ENCODE measurements at places on chromosomes 7 and 10.

GRCh38 chr10:130341356-130341755 lies 205.2 kb downstream of the GLRX3 start:
- no peak for DNase-seq

GRCh38 chr7:26102176-26102575 lies 49.8 kb upstream of the NFE2L3 start:
- DNase-seq, result no peak

DNA sequence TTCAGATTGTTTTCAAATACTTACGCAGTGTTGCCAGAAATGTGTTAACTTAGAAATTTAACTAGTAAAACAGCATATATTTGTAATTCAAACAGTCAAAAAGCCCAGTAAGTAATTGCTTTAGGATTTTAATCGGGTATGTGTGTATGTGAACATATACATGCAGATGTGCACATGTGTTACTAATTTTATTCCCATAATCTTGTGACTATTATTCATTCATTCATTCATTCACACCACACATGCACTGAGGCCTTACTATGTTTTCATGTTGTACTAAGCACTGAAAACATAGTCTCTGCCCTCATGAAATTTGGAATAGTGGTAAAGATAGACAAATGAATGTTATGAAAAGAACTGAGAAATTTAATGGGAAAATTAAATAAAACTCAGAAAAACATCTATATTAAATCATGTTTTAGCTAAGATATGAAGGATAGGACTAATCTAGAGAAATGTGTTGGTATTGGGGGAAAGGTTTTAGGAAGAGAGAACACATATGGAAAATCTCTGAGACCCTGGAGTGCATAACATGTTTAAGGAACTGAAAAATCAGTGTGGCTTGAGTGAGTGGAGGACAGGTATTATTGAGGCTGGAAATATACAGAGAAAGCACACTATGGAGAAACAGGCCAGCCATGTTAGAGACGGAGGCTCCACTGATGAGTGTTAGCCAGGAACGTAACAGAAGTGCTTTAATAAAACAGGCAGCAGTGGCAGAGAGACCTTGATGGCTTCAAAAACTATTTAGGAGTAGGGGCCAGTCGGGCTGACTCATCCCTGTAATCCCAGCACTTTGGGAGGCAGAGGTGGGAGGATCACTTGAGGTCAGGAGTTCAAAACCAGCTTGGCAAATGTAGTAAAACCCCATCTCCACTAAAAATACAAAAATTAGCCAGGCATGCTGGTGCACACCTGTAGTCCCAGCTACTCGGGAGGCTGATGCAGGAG lies 80.3 kb downstream of the HDAC9 start:
- DNase-seq, result no peak

GRCh38 chr10:28179006-28179742 lies 123.7 kb downstream of the MPP7 start:
- no peak for DNase-seq

- DNase-seq, result no peak
Measured at GRCh38 chr7:24576171-24577025, 3.1 kb downstream of the PALS2 start.

DNA sequence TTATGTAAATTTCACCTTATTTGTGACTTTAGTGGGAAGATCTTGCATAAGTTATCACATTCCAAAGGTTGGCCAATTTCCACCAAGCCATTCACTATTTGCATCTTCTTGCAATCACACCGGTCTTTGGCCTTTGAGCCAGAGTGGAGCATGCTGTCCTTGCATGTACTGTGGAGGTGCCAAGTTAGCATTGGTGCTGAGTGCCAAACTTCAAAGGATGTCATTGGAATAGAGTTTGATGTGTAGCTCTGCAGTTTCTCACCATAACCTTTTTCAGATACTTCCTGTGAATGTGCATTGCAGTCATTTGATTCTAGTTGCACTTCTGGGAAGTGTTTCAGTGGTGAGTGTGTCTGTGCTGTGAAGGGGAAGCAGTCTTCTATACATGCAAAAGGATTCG lies 620.6 kb downstream of the SUGCT start:
- DNase-seq, result no peak

DNA sequence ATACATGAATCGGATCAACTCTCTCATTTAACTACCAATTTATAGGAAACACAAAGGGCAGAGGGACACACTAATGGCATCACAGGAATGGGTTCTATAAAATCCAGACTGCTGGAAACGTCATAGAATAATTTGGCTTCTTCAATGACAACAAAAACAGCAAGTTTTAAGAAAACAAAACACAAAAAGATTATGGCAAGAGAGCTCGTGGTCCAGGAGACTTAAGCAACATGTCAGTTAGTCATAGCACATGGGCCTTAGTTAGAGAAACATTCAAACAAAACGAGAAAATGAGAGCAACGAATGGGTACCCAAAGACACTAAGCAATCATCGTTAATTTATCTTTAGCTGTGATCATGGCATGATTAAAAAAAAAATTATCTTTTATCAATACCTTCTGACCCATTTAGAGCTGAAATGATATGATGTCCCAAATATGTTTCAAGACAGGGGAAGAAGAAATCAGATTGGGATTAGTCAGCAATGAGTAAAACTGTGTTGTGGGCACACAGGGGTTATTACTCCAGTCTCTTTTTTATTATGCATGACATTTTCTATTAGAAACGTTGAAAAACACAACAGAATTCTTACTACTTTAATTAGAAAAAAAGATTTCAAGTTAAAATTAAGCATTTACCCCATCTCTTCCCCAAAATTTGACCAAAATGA lies 28.3 kb downstream of the NCAPG2 start:
- DNase-seq, result no peak

- DNase-seq, result no peak
Measured at GRCh38 chr10:109202111-109202510, 721.2 kb downstream of the XPNPEP1 start.

DNA sequence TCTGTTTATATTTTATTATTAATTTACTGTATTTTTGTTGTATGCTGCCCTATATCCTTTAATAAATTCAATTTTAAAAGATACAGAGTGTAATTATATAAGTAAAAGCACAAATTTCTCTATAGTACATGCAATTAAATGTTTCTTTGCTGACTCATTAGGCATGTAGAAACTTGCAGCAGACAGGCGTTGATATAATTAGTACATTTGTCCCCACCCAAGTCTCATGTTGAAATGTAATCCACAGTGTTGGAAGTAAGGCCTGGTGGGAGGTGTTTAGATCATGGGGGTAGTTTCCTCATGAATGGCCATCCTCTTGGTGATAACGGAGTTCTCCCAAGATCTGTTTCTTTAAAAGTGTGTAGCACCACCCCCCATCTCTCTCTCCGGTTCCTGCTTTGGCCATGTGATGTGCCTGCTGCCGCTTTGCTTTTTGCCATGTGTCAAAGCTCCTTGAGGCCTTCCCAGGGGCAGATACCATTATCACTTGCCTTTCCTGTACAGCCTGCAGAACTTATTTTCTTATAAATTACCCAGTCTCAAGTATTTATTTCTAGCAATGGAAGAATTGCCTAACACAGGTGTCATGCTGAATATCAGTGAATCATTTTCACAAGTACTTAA lies 63.7 kb downstream of the TSPAN12 start:
- DNase-seq, result no peak

GRCh38 chr10:72407927-72408600 lies 53.3 kb upstream of the DNAJB12 start:
- DNase-seq, result no peak

DNA sequence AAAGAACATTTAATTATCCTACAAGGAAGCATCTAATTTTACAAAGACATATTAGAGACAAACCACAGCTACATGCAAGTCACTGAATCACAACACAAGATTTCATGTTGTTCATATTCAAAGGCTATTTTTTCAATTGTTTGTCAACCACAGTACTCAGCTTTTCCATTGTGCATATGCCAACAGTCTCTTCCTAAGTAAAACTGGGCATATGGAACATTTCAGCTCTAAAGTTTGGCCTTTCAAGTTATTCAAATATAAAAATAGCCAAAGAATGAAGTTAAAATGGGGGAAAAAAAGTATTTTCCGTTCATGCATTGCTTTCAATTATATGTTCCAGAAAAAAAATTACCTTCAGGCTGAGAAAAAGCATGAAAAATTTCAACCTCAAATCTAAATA lies 537.9 kb downstream of the PLXDC2 start:
- DNase-seq, result no peak

- DNase-seq, result no peak
Measured at GRCh38 chr10:52455098-52455497, 141.0 kb downstream of the DKK1 start.

- no peak for DNase-seq
Measured at GRCh38 chr7:21757537-21758282, 188.0 kb downstream of the CDCA7L start.

- no peak for DNase-seq
Measured at GRCh38 chr10:119370972-119371703, 163.8 kb downstream of the GRK5 start.

DNA sequence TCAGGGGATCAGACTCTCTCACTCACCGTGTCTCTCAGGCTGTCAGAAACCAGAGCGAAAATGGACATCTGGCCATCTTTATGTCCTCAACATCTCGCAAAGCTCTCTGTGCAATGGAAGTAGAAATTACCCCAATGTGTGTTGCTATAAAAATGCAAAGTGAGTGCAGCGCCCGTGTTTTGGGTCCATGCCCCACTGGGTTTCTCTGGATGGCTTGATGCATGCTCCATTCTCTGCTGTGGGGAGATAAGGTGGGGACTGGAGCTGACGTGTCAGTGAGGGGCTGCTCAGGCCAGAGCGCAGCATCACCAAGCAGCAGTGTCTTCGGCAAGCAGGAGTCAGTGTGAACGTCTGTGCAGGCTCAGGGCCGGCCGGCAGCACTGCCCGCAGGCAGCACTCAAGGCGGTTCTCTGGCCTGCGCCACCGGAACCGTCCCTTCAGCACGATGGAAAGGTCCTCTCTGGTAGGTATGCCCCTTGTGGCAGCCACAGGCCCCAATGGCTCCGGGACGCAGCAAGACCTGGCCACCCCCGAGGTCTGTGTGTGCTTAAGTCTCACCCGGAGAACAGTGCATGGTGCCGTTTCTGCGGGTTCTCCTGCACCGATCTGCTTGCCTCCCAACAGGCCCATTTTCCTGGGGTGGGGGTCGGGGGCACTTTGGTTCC lies 30.2 kb downstream of the WDR86 start:
- DNase-seq, result no peak

DNA sequence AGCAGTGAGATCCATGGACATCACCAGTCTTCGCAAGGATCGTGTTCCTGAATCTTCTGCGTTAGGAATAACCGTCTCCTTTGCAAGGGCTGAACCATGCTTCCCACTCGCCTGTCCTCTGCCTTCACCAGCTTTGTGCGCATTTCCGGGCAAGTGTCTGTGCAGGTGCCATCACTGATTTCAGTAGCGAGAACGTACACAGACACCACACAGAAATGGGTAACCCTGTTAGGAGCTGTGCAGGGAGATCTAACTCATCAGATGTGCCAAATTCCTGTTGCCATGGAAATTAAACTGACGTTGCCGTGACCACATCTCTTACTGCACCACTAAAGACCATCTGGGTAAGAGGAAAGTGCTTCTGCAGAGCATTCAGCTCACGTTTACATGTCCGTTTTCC lies 146.3 kb downstream of the DIP2C start:
- DNase-seq, result no peak

DNA sequence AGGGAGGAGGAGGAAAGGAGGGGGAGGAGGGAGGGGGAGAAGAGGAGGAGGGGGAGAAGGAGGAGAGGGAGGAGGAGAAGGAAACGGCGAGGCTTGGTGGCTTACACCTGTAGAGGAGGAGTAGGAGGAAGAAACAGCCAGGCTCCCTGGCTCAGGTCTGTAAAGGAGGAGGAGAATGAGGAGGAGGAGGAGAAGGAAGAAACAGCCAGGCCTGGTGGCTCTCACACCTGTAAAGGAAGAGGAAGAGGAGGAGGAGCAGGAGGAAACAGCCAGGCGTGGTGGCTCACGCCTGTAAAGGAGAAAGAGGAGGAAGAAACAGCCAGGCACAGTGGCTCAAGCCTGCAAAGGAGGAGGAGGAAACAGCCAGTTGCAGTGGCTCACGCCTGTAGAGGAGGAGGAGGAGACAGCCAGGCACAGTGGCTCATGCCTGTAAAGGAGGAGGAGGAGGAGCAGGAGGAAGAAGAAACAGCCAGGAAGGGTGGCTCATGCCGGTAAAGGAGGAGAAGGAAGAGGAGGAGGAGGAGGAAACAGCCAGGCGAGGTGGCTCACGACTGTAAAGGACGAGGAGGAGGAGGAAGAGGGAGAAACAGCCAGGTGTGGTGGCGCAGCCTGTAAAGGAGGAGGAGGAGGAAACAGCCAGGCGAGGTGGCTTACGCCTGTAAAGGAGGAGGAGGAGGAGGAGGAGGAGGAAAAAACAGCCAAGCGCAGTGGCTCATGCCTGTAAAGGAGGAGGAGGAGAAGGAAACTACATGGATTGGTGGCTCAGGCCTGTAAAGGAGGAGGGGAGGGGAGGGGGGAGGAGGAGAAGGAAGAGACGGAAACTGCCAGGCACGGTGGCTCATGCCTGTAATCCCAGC lies 14.9 kb upstream of the CRCP start:
- DNase-seq, result peak; percentile 1

DNA sequence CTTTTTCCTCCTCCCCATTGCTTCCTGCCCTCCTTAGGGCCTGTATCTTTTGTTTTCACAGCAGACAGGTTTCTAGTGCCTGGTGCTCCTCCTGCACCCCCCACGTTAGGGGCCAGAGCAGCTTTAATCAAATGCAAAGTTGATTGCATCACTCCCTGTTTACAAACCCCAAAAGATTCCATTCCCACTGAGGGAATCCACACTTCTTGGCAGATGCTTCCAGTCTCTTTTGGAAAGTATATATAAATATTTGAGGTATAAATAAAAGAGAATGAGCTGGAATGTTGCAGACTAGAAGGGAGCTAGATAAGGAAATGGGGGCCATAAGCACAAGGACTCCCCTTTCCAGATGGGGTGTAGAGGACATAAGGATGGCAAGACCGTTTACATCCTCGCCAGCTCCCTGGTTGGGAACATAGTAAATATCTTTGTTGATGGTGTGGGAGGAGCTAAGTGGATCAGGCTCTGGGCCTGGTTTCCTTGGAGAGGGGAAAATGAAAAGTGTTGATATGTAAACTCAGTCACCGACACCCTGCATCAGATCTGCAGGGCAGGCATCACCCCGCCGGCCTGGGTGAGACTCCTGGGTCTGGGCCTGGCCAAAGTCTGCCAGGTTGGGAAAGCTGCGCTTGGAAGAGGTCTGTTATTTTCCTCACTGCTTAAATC lies 6.2 kb downstream of the RARRES2 start:
- no peak for DNase-seq

GRCh38 chr7:116408166-116408565 lies 91.4 kb upstream of the CAV2 start:
- DNase-seq, result no peak

DNA sequence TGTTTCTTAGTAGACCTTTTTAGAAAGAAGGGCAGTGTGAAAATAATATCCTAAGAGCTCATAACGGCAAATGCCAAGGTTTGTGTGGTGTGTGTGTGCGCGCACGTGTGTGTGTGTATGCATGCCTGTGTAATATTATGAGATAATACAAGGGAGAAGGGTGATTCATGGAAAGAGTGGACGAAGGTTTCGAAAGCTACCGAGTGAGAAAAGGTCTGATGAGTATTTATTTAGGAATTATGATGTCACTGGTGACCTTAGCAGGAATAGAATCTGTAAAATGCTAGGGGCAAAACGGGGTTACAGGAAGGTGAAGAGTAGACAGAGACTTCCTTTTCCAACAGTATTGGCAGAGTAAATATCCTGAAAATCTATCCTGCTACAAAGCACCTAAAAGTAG lies 107.3 kb downstream of the AHR start:
- DNase-seq, result no peak

GRCh38 chr7:126303926-126304325 lies 948.8 kb downstream of the GRM8 start:
- DNase-seq, result no peak
